ENCODE measurements at places on chromosomes 1 and 21.

- no peak for DNase-seq
These were observed 3.5 kb upstream of the TSPAN1 start for GRCh38 chr1:46171351-46171750.

DNA sequence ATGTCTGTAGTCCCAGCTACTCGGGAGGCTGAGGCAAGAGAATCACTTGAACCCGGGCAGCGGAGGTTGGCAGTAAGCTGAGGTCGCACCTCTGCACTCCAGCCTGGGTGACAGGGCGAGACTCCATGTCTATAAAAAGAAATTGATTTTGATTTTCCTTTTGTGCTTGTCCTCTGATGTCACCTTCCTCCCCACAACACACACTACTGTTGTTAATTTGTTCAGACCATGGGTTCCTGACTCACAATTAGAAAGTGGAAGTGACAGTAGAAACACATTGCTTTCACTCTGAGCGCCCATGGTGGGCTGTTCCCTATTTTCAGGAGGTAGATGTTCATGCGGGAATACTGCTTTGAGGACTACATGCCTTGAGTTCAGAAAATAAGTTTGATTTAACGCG, 165.5 kb upstream of the KCNJ6 start:
- no peak for DNase-seq

GRCh38 chr1:59976194-59977074, 49.9 kb upstream of the CYP2J2 start:
- DNase-seq, result peak; percentile 3

DNA sequence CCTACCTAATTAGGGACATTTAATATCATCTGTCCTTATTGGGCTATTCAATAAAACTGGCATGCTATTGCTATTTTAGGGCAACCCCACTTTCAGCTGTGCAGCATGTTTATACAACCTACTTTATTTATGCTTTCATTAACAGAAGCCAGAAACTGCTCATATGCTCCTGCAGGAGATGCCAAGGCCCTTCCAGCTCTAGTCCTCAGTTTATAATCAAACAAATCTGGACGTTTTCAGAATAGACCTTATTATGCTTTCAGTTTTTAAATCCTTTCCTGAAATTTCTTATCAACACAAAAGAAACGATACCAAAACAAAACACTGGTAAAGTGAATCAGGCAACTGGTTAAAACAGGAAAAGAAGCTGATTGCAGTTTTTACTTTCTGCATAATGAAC, 53.2 kb downstream of the PTGS2 start:
- no peak for DNase-seq

- DNase-seq, result no peak
These were observed 174.0 kb downstream of the TOMM20 start for GRCh38 chr1:234954613-234955012.

- no peak for DNase-seq
These were observed 459 bp downstream of the ARV1 start for GRCh38 chr1:230979389-230979716.

GRCh38 chr1:104592926-104593325, 843.2 kb downstream of the AMY1C start:
- DNase-seq, result no peak

GRCh38 chr21:9756677-9757076, 764.7 kb upstream of the TPTE start:
- no peak for DNase-seq

- no peak for DNase-seq
These were observed 65.6 kb upstream of the EDEM3 start for GRCh38 chr1:184820218-184820750.

- DNase-seq, result no peak
These were observed 110.2 kb downstream of the CRYAA start for GRCh38 chr21:43278766-43279577.

DNA sequence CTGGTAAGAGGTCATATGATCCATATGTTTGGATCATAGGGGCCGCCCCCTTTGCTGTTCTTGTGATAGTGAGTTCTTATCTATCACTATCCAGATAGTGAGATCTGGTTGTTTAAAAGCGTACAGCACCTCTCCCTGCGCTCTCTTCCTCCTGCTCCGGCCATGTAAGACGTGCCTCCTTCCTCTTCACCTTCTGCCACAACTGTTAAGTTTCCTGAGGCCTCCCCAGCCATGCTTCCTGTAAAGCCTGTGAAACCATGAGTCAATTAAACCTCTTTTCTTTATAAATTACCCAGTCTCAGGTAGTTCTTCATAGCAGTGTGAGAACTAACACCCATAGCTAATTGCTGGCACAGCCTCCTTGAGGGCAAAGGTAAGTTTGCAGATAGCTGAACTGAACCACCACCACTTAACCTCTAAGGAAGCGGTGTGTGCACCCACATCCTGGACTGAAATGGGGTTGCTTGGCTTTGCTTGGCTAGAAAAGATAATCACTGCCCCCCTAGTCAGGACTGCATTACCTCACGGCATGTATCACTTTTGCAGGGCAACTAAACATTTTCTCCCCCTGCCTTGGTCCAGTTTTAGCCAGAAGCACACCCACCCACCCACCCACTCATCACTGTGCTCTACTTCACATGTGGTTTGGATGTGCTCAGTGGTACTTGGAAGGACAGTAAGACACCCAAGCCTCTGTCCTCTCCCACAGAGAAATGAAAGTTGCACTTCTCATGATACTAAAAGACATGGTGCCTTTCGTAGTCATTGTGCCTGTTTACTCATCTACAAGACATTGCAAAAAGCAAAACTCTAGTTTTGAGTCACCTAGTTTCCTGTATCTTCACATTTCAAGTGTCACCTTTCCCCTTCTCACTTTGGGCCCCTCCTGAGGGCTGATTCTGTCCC, 23.1 kb upstream of the PTAFR start:
- DNase-seq, result peak; percentile 21

DNA sequence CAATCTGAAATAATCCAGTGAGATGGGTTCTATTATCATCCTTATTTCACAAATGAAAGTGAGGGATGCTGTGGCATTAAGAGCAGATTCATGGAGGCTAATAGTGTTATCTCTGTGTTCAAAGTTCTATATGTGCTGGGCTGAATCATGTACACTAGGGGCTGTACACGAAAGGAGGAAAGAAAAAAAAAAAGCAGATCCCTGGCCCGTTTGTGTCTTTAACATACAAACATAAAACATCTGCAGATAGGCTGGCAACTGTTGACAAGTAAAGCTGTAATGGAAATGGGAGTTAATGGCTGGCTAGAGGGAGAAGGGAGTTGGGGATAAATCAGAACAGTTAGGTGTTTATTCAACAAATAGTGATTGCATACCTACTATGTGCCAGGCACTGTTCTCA, 3.1 kb downstream of the WNT2B start:
- DNase-seq, result no peak

DNA sequence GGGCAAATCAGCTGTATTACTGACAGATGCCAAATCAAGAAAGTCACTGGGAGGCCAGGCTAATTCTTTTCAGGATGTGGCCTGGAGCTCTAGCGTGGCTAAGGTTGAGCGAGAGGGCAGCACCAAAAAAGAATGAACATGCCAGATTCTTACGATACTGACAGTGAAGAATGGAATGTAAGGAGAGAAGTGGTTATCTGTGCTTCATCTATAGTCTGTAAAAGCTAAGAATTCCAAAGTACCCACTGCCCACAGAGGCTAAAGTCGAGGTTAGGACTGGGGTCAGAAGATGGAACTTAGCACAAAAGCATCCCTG, 32.7 kb downstream of the TFAP2E start:
- DNase-seq, result no peak

GRCh38 chr1:229479660-229480399, 28.3 kb downstream of the NUP133 start:
- DNase-seq, result no peak

GRCh38 chr1:178126261-178126660, 32.4 kb downstream of the RASAL2 start:
- DNase-seq, result no peak

DNA sequence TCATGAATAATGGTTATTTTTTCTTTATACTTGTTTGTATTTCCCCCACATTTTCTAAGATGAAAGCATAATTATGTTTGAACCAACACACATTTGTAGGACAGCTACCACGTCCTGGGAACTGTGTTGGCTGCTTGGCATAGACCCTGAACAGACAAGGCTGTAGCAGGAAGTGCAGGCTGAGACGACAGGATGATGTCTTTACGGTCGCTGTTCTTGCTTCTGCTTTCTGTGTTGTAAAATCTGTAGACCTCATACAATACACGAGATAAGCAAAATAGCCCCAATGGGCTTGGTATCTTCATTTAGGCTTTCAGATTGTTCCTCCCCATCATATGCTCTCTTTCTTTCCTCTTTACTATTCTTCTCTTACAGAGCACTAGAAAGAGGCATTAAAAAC, 23.3 kb upstream of the OTUD3 start:
- DNase-seq, result no peak

GRCh38 chr1:71157151-71157550, 76.3 kb upstream of the ZRANB2 start:
- DNase-seq, result no peak

- no peak for DNase-seq
These were observed 227.6 kb upstream of the C1orf174 start for GRCh38 chr1:4127592-4128140.

- no peak for DNase-seq
These were observed 2084.5 kb downstream of the MRPL39 start for GRCh38 chr21:23522751-23523150.

GRCh38 chr1:56065729-56066128, 513.6 kb downstream of the PLPP3 start:
- DNase-seq, result no peak

GRCh38 chr1:154453574-154454352, 48.3 kb upstream of the TDRD10 start:
- no peak for DNase-seq

- no peak for DNase-seq
These were observed 76.2 kb downstream of the MDM4 start for GRCh38 chr1:204592246-204592948.

DNA sequence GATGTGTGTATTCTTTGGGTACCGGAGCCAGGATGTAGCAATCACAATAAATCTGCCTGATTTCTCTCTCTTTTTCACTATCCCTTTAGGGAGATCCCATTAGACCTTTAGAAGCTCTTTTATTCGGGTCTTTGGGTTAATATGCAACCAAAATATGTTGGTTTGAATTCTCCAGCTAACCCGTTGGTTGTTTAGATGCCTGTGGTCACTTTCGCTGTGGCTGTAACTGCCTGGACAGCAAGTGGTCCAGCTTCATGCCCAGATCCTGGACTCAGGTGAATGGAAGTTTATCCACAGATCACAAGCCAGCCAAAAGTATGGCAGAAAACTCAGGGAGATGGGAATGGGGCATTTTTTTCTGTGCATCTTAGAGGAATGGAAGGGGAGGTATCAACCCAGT, 12.3 kb downstream of the KAZN start:
- no peak for DNase-seq

DNA sequence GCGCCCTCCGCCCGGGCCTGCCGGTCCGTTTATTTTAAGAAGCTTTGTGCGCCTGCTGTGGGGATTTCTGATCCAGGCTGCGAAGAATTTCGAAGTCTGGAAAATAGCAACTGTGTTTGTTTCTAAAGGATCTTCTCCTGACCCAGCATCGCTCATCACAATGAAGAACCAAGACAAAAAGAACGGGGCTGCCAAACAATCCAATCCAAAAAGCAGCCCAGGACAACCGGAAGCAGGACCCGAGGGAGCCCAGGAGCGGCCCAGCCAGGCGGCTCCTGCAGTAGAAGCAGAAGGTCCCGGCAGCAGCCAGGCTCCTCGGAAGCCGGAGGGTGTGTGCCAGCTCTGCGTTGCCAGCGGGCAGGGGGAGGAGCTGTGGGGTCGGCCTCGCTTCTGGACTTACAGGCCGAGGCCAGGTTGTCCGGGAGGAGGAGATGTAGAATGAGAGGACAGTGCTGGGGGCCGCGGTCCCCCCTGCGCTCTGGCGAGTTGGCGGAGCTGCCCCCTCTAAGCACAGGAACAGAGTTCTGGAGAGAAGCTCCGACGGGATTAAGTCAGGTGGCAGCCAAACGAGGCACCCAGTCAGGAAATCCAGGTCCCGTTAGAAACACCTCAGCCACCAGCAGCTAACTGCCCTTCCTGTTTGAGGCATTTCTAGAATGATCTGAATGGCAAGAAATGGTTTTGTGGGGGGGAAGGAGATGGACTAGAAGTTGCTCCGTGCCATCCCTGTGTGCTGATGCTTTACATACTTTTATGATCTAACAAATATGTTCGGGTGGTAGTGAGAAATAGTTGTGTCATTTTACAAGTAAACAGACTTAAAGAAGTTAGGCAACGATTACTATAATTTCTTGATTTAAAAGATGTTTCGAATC, 948 bp downstream of the TXLNA start:
- no peak for DNase-seq

DNA sequence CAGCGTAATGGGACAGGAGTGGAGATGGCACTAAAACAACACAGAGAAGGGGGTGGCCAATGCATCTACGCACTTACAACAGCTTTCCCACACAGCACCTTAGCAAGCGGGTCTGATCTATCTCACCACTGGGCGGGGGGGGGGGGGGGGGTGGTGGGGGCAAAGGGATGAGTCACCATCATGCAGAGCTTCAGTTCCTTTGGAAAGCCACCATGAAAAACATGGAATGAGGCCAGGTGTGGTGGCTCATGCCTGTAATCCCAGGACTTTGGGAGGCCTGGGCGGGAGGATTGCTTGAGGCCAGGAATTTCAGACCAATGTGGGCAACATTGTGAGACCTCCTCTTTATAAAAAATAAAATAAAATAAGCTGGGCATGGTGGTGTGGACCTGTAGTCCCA, 47.2 kb downstream of the KLHDC7A start:
- no peak for DNase-seq

- no peak for DNase-seq
These were observed 53.1 kb upstream of the HMCN1 start for GRCh38 chr1:185681034-185681633.

DNA sequence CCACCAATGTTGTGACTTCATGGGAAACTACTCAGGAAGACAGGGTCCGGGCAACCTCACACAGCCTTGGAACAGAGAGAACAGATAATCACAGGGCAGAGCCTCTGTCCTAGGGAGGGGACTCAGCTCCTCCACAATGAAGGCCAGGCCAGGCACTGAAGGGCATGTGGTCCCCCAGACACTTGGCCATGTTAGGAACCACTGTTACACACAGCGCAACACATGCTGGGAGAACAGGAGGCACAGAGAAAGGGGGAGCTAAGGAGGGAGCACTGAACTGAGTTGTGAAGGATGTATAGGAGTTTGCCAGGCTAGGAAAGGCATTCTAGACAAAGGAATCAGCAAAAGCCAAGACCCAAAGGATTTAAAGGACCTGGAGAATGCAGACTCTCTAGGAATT, 127.6 kb downstream of the DMRTB1 start:
- DNase-seq, result no peak

DNA sequence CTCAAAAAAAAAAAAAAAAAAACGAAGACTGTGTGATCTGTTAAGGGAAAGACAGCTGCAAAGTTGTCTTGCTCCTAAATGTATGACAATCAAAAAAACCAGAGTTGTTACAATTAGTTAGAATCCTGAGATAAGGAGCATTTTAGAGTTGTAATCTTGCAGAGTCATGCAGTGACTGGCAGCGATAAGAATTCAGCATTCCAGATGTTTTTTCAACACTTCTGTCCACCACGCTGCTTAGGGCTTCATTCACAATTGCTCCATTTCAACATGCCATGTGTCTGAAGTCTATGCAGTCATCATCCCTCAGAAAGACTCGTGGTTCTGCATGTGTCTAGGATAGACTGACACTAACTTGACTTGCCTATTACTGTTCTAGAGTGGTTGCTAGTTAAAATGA, 102.4 kb upstream of the BACE2 start:
- no peak for DNase-seq
